ENCODE measurements at places on chromosomes 2 and 18.
A peak's percentile ranks its signal among the peaks of the same experiment; 100 is the strongest.

- no peak for DNase-seq
These were observed 36.5 kb downstream of the CFAP36 start for GRCh38 chr2:55555977-55556376.

- no peak for DNase-seq
These were observed 34.3 kb downstream of the SALL3 start for GRCh38 chr18:79013869-79014268.

DNA sequence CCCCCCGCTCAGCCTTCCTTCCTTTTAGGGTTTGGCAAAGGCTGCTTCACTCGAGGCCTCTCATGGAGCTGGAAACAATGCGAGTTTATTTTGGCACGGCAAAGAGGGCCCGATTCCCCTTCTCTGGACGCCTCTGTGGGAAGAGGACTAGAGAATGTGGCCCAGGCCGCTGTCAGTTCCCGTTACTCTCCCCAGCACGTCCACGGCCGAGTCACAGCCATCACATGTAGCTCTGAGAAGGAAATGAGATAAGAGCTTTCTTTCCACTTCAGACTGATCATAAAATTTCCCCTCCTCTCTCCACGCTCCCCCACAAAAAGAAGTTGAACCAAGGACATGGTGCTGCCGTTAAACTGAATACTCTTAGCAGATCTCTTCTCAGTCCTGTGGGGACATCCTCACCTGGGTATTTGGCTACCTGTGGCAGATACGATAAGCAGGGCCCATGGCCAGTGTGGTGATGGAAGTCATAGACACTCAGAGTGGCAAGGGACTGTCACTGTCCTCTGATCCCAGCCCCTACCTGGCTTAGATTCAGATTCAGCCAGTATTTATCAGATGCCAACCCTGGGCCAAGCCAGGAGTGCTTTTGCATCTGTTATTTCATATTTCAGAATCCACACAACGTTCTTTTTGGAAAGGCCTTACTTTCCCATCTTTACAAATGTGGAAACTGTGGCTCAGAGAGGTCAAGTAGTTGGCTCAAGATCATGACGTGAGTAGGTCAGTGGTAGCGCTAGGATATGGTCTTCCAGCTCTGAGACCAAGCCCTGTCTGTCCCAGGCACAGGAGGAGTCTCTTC lies 101.2 kb downstream of the MCFD2 start:
- peak; percentile 90 for DNase-seq

DNA sequence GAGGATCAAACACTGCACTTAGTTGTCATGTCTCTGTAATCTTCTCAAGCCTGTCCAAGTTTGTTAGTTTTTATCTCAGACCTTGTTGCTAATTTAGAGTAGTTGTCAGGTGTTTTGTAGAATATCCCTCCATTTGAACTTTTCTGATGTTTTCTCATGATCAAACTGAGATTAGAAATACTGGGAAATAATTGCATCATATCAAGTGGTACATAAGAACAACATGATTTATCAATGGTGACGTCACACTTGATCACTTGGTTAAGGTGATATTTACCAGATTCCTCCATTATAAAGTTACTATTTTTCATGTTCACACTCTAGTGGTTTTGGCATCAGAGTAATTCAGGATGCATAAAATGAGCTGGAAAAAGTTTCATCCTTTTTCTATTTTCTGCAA lies 1182.4 kb upstream of the ZEB2 start:
- no peak for DNase-seq

GRCh38 chr18:56109757-56110156 lies 521.8 kb upstream of the TCF4 start:
- DNase-seq = no peak

GRCh38 chr2:33086400-33087015 lies 139.8 kb downstream of the LTBP1 start:
- peak; percentile 84 for DNase-seq

DNA sequence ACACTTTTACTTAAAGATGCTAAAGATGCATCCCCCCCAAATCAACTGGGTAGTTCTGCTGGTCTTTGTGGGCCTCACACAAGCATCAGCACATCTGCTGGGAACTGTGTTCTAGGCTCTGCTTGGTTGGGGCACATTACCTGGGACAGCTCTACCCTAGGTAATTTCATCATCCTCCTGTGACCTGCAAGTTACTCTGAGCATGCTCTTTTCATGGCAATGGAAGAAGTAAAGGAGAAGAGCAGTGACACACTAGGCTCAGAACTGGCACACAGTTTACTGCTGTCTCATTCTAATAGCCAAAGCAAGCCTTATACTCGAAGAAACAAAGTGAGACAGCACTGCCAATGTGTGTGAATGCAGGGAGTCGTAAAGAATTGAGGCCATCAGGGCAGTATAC lies 376.7 kb downstream of the XIRP2 start:
- DNase-seq = no peak

GRCh38 chr2:52968043-52968442 lies 799.6 kb upstream of the CHAC2 start:
- DNase-seq = no peak

DNA sequence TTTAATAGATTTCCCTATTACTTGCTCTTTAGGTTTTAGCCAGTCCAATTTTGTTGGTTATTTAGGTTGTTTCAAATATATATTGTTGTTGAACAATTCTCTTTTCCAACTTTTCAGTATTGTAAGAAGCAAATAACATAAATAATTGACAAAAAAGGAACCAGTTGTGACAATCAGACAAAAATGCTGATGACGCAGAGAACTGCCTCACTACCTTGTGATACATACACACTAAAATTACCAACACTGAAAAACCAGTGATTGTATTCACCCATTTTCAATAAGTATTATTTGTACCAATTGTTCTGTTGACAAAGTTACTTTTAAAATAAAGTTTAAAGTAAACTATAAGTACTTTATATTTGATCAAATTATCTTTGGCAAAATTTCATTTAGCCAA lies 43.1 kb upstream of the NABP1 start:
- DNase-seq = no peak

DNA sequence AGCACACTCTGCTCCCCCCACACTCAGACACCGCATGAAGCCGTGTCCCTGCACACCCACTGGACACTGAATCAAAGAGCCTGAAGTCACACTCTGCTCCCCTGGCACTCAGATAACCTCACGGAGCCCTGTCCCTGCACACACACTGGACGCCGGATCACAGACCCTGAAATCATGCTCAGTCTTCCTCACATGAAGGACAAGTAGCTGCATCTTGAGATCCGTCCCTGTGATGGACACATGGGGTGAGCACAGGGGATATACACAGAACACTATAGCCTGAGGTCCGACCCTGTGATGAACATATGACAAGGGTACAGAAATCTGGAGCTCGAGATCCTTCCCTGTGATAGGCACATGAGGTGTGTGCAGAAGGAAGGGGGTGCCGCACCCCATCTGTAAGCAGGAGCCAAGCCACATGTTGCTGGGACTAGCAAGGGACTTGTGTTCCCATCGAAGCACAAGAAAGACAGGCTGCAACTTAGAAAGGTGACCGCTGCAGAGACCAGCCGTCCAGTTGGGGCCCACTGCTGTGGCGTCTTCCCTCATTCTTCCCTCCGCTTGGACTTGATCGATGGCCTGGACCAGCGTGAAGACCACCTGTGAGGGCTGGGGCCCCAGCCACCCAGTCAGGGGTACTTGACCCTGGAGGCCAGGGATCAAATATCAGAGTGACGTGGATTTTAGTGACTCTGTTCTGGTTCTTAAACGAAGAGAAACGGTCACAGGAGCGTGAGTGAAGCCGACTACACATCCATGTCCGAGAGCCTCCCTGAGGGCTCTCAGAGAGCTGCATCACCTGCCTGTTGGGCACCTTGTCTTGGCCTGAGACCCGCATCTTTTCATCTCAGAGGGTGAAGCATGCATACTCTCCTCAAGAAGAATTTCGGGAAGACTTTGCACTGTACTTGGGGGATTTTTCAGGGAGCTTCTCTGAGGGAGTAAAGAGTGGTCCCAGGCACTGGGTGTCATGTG lies 391.7 kb upstream of the SALL3 start:
- DNase-seq = no peak
